GM19239 (cell line): ENCODE measurements at places on chromosomes 16 and 17.
A peak's percentile ranks its signal among the peaks of the same experiment; 100 is the strongest.

GRCh38 chr17:69547947-69548346 lies 133.4 kb downstream of the MAP2K6 start:
- DNase-seq = no peak

DNA sequence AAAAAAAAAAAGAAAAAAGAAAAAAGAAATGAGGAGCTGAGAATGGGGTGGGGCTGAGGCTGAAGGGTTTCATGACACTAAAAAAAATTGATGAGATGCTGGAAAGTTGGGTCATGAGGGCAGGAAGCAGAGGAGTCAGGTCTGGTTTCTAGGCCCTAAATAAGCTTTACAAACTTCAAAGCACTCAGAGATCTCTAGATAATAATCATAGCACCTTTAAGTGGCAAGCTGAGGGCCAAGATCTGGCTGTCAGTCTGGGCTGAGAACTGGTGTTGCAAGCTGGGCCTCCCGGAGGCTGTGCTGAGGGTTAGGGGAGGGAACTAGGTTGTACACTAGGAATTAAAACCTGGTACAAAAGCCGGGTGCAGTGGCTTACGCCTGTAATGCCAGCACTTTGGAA lies 6.4 kb downstream of the ZNF764 start:
- no peak for DNase-seq

GRCh38 chr17:1907909-1908698 lies 78.3 kb downstream of the RPA1 start:
- no peak for DNase-seq

- no peak for DNase-seq
These were observed 2.5 kb downstream of the LGALS9 start for GRCh38 chr17:27633312-27634025.

DNA sequence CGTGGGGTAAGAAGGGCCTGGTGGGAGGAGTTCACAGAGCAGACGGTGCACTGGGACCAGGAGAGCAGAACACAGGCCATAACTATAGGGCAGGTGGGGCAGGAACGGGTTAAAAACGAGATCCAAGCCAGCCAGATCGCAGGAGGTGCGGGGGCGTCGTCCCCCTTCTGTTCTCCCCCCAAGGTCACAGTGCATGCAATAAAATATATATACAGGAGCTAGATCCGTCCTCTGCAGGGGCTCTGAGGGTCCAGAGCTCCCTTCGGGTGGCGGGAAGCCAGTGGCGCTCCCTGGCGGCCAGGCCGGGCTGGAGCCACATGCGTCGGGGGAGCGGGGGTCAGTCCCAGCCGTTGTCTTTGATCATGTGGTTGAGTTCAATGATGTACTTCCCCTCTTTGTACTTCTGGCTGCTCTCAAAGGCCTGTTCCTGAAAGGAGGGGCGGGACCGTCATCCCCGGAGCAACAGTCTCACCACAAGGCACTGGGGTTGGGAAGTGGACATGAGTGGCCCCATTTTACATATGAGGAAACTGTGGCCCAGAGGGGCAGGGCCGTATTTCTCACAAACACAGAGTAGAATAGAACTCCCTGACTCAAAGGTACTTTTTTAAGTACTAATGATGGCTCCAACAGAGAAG lies 768 bp upstream of the TBX6 start:
- DNase-seq = peak; percentile 90
